ENCODE measurements at places on chromosomes 16 and 17.
A peak's percentile ranks its signal among the peaks of the same experiment; 100 is the strongest.

DNA sequence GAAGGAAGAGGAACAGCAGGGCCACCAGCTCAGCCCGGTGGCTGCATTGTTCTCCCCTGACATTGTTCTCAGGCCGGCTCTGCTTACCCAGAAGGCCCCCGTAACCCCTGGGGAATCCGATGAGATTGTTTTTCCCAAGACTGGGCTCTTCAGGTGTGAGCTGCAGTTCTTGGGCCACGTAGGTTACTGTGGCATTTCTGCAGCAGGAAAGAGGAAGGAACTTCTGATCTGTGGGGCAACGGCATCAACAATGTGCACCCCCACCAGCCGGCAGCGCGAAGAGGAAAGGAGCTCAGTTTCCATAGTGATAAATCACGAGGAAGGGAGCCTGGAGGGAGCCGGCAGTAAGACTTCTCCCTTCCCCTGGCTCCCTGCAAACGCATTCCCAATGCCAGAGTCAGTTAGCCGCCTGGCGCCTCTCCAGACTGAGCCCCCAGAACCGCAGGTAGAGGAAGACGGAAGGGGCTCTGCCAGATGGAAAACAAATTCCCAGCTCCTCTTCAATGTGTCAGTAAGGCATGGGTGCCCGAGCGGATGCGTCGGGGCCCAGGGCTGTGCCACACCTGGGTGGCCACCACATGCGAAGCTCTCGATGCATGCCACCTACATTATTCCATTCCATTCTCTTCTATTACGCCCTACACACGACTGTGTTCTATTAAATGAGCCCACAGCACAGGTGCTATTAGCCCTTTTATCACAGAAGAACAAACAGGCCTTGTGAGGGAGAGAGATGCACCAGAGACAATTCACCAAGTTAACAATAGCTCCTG, 21.5 kb upstream of the PECAM1 start:
- no peak for DNase-seq

- DNase-seq = no peak
Observed at GRCh38 chr16:53664724-53665345, 38.8 kb downstream of the RPGRIP1L start.

DNA sequence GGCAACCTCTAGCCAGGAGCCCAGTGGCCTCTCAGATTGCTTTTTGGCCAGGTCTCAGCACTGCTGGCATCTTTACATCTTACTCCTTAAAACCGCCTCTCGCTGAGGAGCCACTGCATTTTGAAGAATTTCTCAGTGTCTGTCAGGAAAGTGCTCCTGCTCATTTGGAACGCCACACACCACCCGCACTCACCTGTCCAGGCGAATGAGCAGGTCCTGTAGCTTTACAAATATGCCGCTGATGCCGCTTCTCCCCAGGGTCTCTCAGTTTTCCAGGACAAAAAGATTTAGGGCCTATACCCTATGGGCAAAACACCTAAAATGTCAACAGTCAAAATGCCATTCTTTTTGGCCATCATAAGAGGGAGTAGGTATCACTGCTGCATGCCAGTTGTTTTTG, 22.1 kb downstream of the CYB561 start:
- DNase-seq = no peak

DNA sequence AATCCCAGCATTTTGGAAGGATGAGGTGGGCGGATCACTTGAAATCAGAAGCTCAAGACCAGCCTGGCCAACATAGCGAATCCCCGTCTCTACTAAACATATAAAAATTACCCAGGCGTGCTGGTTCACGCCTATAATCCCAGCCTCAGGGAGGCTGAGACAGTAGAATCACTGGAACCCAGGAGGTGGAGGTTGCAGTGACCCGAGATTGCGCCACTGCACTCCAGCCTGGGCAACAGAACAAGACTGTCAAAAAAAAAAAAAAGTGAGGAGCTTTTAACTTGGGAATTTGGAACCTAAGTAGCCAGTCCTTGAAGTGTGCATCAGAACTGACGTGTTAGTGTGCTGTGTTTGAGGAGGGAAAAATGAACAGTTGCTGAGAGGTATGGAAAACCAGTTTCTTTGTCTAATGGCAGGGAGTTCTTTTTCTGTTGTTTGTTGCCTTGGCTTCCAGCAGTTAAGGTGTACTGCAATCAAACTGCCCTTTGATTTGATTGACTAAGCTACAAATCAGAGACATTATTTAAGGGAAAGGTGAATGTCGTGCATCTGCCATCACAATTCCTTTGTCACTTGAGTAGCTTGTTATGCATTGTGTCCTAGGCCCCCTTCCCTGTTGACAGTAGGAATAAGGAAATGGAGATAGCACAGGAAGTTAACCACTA, 8.6 kb upstream of the DUSP14 start:
- DNase-seq = no peak

GRCh38 chr16:31141489-31142108, 6.1 kb upstream of the PRSS8 start:
- DNase-seq = no peak

DNA sequence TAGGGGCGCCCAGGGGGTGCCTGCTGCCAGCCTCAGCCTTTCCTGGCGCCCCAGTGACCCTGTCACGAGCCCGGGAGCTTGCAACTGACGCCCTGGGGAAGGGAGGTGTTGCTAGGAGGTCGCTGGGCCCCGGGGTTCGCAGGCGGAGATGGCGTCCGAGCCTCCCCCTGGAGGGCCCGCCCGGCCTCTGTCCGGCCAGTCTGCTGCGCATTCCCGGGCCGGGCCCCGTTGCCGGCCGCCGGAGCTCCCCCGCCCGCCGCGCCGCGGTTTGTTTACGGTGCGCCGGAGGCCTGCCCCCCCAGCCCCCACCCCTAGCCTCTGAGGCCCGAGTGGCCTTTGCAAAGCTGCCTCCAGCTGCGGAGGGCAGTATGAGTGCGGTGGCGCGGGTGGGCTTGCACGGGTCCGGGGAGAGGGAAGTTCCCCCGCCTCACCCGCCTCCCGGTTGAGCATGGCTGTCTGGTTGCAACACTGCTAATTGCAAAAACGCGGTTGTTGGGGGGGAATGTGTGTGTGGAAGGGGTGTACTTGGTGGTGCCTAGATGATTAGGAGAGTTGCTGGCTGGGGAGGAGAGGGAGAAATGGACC, 514 bp downstream of the THRA start:
- peak; percentile 32 for DNase-seq

GRCh38 chr16:47481698-47482374, 20.7 kb downstream of the PHKB start:
- no peak for DNase-seq

- DNase-seq = no peak
Observed at GRCh38 chr16:74625500-74626350, 18.8 kb upstream of the GLG1 start.

GRCh38 chr16:81921085-81921814, 90.0 kb downstream of the SDR42E1 start:
- DNase-seq = no peak

DNA sequence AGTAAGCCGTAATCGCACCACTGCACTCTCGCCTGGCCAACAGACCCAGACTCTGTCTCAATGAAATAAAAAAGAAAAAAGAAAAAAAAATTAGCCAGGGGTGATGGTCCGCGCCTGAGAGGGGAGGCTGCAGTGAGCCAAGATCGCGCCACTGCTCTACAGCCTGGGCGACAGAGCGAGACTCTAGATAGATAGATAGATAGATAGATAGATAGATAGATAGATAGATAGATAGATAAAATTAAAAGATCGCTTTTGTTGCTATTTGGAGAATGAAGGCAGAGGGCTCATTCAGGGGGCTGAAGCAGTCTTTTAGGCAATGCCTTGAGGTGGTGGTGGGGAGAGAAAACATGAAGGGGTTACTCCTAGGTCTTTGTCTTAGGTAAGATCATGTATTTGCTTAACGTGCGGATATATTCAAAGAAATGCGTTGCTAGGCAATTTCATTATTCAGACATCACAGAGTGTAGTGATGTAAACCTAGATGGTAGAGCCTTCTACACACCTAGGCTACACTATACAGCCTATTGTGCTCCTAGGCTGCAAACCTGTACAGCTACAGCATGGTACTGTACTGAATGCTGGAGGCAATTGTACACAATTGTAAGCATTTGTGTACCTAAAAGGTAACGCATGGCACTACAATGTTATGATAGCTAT, 4.3 kb upstream of the HES7 start:
- no peak for DNase-seq

- no peak for DNase-seq
Observed at GRCh38 chr17:55661256-55661758, 61.4 kb downstream of the TMEM100 start.

- DNase-seq = no peak
Observed at GRCh38 chr16:17606460-17606859, 135.7 kb upstream of the XYLT1 start.

GRCh38 chr17:17164676-17165075, 41.5 kb downstream of the PLD6 start:
- DNase-seq = no peak

- peak; percentile 71 for DNase-seq
Observed at GRCh38 chr17:63998050-63998720, at the start of gene PRR29. TSS of gene PRR29 (plus strand) at chr17:63998351. CDS start at chr17:63998365, 14 bp downstream.

- DNase-seq = no peak
Observed at GRCh38 chr17:72455562-72455961, 334.7 kb downstream of the SOX9 start.

- peak; percentile 34 for DNase-seq
Observed at GRCh38 chr17:39151943-39152818, 744 bp upstream of the PLXDC1 start.

- no peak for DNase-seq
Observed at GRCh38 chr17:65848751-65849150, 287.3 kb upstream of the AXIN2 start.

DNA sequence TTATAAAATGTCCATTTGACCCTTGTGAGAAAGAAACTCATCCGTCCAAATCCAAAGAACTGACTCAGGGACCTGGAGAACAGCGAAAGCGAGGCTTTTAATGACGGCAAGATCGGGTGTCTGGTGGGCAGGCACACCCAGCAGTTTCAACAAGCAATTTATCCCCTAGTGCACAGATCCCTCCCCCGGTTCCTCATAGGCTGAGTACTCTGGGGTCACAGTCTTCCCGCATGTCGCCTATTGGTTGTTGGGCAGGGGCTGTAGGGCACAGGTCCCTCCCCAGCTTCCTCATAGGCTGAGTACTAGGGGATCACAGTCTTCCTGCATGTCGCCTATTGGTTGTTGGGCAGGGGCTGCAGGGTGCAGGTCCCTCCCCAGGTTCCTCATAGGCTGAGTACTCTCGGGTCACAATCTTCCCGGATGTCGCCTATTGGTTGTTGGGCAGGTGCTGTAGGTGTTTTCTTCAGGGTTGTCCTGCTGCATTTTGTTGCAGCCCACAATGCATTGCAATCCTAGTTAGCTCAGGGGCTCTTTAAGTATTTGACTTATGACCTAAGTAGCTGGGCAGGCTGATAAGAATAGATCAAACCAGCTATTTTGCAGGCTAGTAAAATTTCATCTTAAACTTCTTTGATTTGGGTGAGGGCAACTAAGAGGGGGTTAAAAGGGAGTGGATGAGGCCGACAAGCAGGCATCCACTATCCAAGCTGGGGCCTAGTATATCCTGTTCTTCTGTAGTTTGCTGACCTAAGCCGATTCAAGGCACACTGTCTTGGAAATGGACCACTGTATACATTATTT, 3.6 kb upstream of the UTS2R start:
- no peak for DNase-seq

GRCh38 chr16:50202926-50203624, 50.0 kb downstream of the TENT4B start:
- DNase-seq = no peak

- no peak for DNase-seq
Observed at GRCh38 chr16:71700831-71701230, 23.7 kb downstream of the PHLPP2 start.
